Inflammatory macrophage (primary cell): ENCODE measurements at places on chromosomes 11 and 22.

DNA sequence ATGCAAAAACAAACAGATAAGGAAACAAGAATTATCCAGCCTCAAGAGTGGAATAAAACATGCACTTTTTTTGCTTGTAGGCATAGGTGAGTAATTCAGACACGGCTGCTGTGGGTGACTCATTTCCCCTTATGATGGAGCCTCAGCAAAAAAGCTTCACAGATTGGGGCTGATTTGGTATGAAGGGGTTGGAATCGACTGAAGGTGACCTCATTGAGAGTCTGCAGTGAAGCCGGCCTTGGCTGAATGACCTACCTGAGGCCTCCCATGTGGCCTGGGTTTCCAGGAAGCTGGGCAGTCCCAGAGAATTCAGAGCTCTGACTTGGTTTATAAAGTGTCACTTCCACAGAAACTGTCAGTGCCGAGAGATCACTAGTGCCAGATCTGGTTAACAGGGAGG is 34.2 kb upstream of the VPREB1 start:
- no peak for DNase-seq

- DNase-seq, result peak; percentile 7
These were observed 3.6 kb downstream of the ISX start for GRCh38 chr22:35069541-35069940.

GRCh38 chr11:60844870-60845221 is 2.9 kb downstream of the CCDC86 start:
- no peak for DNase-seq

DNA sequence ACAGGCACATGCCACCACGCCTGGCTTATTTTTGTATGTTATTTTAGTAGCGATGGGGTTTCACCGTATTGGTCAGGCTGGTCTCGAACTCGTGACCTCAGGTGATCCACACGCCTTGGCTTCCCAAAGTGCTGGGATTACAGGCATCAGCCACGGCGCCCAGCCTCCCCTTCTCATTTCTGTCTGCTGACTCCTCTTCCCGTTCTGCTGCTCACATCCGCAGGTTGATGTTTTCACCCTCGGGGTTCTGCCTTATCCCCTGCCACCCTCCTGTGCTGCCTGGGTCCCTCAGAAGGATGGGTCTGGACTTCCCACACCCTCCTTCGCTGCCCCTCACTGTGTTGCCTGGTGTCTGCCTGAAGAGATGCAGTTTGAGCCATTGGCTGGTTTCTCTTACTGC is 19.2 kb upstream of the VSIG10L2 start:
- no peak for DNase-seq

DNA sequence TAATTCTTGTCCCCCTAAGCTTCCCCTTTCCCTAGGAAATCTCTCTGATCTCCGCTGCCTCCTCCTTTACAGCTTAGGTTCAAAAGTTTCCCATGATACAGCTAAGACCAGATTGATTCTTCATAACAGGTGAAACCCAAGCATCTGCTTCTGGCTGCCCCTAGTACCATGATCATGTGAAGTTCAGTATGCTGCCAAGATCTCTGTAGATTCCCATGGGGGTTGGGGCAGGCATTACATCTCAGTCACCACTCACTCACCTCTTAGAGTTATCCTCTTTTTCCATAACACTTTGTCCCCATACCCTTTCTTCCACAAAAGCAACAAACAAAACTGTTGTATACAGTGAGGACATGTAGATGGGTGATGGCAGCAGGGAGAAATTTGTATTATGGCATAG is 44.0 kb downstream of the RRP8 start:
- DNase-seq, result no peak

GRCh38 chr22:17359501-17359900 is 9.8 kb upstream of the CECR2 start:
- DNase-seq, result peak; percentile 80

- DNase-seq, result no peak
These were observed 257.5 kb upstream of the FAT3 start for GRCh38 chr11:91967026-91967690.

DNA sequence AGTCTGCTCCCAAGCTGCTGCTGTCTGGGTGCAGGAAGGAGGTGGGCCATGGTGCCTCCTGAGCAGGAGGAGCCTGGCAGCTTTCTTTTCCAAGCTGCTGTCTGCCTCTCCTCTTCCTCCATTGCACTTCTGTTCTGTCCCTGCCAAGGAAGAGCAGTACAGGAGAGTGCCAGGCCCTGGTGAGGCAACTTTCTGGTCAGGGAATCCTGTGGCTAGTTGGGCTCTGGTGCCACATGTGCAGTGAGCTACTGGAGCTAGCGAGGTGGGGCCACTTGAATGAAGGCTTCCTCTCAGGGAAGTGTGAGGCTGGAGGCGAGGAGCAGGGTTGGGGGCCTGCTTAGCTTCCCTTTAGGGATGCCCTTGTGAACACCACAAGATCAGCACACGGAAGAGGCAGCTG is 90.0 kb downstream of the TSPAN18 start:
- DNase-seq, result no peak

DNA sequence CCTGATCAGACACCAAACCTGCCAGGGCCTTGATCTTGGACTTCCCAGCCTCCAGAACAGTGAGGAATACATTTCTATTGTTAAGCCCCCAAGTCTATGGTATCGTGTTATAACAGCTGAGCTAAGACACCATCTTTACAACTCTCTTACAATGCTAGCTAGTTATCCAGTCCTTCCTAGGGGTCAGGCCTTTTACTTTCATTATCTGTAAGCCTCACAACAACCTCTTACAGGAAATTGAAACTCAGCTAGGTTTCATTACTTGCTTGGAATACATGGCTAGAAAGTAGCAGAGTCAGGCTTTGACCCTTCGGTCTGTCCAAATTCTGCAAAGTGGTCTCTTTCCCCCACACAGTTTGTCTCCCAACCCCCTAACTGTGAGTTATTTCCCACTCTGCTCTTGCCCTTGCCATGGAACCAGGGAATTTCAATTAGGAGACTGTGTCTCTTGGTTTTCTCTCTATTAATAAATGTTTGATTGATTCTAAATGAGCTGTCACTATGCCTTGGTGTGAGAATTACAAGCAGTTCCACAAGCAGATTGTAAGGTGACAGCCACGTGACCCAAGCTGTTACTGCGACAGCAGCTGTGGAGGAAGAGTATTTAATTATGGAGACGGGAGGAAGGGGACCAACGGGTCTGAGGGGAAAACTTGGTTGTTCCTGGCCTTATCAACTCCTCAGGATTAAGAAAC is 38.4 kb upstream of the CLMP start:
- DNase-seq, result no peak

DNA sequence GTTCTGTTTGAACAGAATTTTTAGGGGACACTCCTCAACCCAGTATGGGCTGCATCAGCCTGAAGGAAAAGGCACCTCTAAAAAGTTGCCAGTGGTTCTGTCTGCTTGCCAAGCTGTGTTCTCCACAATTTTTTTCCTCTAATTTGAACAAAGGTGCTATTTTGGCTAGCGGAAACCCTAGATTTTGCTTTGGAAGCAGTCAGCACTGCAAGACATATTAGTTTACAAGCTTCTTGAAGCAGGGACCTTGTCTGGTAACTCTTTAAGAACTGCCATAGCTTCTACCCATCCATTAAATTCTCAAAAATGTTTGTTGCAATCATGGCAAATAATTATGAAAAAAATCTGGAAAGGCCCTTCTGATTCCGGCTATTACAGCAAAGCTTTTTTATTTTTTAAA is 75.6 kb upstream of the HEPHL1 start:
- DNase-seq, result no peak

DNA sequence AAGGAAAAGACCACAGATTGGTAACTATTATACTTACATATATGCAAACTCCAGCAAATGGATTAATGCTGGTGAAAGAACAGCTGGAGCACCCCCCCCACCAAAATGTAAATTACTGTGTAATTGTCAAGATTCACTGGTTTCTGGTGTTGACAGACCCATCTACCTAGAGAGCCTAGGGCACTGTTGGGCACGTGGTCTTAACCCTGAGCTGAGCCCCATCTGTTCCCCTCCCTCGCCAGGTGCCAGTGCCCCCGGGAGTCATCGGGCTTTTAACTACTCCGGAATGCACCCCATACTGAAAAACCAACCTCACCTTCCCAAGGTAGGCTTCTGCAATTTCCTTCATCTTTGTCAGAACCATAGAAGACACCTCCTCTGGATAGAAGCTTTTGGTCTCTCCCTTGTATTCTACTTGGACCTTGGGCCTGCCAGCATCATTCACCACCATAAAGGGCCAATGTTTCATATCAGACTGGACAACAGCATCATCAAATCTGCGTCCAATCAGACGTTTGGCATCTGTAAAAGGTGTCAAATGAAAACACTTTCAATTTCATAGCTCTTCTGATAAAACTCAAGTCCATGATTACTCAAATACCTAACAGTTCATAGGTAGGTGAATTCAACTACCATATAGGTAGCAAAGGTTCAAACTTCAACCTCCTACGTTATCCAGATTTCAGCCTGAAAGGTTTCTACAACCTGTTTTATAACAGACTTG is 1.5 kb downstream of the HSPA8 start:
- no peak for DNase-seq

DNA sequence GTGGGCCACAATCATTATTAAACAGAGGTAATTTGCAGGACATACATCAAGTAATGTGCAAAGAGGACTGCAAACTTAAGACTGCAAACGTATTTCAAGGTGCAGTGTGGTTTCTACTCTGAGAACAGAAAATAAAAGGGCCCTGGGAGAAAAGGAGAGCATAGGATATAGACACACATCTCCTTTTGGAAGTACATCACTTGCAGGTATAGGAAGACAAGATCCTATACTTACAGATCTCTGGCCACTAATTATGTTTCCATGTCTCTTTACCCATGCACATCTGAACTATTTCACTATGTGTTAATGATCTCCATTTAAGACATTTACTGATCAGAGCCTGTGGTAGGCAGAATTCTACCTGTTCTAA is 47.7 kb downstream of the PIWIL3 start:
- DNase-seq, result no peak

GRCh38 chr11:78812513-78813293 is 238.0 kb upstream of the NARS2 start:
- peak; percentile 48 for DNase-seq

- peak; percentile 43 for DNase-seq
These were observed 19.8 kb upstream of the PRAME start for GRCh38 chr22:22578702-22579424.

DNA sequence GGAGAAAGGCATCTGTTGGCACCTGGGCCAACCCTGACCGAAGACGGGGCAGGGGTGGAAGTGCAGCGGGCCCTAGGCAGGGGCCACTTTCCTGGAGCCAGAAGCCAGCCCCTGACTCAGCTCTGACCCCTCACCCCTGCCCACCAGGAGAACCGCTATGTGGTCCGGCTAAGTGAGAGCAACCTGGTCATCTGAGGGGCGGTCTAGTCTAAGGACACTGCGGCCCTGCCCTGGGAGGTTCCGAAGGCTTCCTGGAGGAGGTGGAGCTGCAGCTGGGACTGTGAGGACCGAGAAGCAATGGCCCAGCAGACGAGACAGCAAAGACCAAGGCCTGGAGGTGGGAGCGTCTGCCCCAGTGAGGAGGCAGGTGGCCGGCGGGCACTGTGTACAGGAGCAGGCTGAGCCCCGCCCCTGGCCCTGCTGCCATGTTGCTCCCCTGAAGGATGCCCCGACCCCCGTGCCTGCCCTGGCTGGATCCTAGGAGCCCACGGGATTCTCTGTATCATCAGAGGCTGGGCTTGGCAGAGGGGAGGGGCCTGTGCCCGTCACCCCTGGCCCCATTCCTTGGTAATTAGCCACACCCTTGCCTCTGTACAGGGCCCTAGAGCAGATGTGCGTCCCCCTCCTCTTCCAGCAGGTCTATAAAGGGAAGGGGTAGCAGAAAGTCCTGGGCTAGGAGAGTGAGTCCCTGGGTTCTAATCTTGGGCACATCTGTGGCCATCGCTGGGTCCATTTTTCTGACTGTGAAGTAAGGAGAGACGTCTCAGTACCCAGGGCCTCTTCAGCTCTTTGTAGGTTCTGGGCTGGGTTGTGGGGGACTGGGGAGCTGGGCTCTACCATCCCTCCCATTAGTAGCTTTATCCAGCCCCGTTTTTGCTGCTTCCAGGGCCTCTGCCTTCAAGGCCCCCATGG is 19.4 kb downstream of the RELT start:
- no peak for DNase-seq
